ENCODE measurements at places on chromosomes 16 and 17.
A peak's percentile ranks its signal among the peaks of the same experiment; 100 is the strongest.

- no peak for DNase-seq
Measured at GRCh38 chr17:76390003-76390421, 5.6 kb downstream of the SPHK1 start.

DNA sequence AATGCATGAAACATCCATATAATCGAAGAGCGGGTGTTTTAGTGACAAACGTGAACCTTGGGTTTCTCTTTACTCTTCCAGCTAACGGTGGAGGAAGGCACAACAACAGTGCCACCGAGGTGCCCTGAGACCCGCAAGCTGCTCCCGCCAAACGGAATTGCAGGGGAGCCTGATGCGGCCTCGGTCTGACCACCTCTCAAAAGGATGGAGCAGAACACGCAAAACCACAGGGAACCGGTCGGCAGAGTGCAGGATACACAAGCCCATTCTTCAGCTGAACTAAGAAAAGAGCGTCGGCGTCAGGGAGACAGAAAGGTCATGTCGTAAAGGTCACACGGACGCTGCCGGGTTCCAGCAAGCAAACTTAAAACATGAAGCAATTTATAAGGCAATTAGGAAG is 109.5 kb upstream of the ZNF750 start:
- DNase-seq = no peak

DNA sequence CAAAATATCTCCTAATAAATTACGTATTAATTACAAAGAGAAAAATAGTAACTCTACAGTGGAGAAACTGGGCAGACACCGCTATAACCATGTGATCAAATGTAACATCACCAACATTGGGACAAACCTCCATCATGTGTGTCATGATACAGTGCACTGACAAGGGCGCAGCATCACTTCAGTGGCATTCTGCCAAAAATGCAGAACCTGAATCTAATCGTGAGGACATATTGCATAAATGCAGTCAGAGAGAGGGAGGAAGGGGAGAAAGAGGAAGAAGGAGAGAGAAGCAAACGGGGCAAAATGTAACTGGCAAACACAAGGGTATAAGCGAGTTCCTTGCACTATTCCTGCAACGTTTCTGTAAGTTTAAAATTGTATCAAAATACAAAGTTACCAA is 74.2 kb upstream of the MARCHF10 start:
- no peak for DNase-seq

- no peak for DNase-seq
Measured at GRCh38 chr16:84052071-84052622, 9.6 kb upstream of the SLC38A8 start.

GRCh38 chr17:7843536-7844291 is 9.7 kb downstream of the KDM6B start:
- peak; percentile 90 for DNase-seq

- DNase-seq = no peak
Measured at GRCh38 chr16:76535-77272, 1.3 kb upstream of the MPG start.

- no peak for DNase-seq
Measured at GRCh38 chr17:11954936-11955335, 42.3 kb downstream of the ZNF18 start.

- no peak for DNase-seq
Measured at GRCh38 chr16:48318630-48319029, 66.6 kb downstream of the SIAH1 start.

- no peak for DNase-seq
Measured at GRCh38 chr16:52705122-52705521, 158.2 kb upstream of the TOX3 start.

DNA sequence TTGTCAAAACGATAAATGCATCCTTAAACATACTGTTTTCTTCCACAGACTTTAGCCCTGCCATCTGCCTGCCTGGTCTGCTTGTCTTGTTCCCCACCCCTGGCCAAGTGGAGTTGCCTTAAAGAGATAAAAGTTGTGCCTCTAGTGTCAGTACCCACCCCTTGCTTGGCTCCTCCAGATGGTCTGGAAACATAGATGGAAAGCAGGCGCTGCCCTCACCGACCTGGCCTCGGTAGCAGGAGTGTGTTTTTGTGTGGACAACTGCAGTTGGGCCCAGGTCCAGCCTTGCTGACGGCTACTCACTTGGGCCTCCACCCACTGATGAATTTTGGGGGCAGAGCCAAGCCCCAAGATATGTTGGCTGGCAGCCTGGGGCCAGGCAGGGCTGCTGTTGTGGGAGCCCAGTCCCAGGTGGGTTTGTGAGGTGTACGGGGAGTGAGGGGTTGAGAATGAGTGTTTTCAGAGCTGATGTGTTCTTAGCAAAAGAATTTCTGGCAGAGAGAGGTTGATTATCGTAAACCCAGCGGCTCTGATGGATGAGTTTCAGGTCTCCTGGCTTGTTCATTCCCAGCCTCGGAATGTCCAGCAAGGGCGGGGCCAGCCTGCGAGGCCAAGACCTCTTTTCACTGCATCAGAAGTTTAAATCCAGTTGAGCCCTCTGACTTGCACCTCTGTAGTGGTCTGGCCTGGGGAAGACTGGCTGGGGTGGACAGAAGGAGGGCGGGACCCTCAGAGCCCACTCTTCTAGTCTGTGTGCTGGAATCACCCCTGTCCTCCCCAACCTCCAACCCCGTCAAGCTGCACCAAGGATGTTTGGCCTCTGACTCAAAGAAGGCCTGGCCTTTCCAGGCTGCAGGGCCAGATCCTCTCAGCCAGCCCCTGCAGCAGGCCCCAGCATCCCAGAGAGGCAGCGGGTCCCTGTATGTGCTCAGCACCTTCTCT is 179.7 kb downstream of the RAB11FIP4 start:
- DNase-seq = no peak

Measured in stimulated activated CD4-positive, alpha-beta T cell treated with anti-CD3 and anti-CD28 coated beads, TNF-alpha, amount 100 ng/mL, for 24 hours (primary cell).